ENCODE measurements at places on chromosomes 6 and 20. TPM values are rescaled to one million over a fixed set of nuclear protein-coding genes. Genes with fewer than 3 reads are reported as not detected.

The VNN1 gene
- 0.07 TPM for total RNA-seq

The CLPSL1 gene
- not detected for total RNA-seq

The SLC24A3 gene
- not detected for total RNA-seq

The AKAP12 gene
- total RNA-seq, result 143 TPM

The FAM217A gene
- not detected for total RNA-seq

The PRND gene
- total RNA-seq, result not detected

The MYCT1 gene
- not detected for total RNA-seq

The THBD gene
- 49.5 TPM for total RNA-seq

The SLC17A1 gene
- total RNA-seq, result not detected

All from A549 treated with GW870086 at 1 μM for 4 hours (cell line).